Right lobe of liver (tissue), 6 donors: ENCODE measurements at places on chromosomes 13 and 19.

GRCh38 chr13:50928659-50929462 lies 19.3 kb downstream of the RNASEH2B start:
- H3K27ac ChIP-seq, result no peak overlapping the region
- no peaks in the 10 kb centered on the region for H3K4me1 ChIP-seq
- H3K4me3 ChIP-seq, result no peak overlapping the region
- H3K36me3 ChIP-seq, result no peaks in the 10 kb centered on the region
- no peak for DNase-seq
- no peaks in the 10 kb centered on the region for H3K27me3 ChIP-seq

- no peak for DNase-seq
- H3K4me3 ChIP-seq, result peak overlapping the region; percentile 66
- peaks cover 6% of the 10 kb centered on the region for H3K4me1 ChIP-seq
- no peaks in the 10 kb centered on the region for H3K27me3 ChIP-seq
Observed at GRCh38 chr19:3361384-3362216, 4.8 kb upstream of the NFIC start.

DNA sequence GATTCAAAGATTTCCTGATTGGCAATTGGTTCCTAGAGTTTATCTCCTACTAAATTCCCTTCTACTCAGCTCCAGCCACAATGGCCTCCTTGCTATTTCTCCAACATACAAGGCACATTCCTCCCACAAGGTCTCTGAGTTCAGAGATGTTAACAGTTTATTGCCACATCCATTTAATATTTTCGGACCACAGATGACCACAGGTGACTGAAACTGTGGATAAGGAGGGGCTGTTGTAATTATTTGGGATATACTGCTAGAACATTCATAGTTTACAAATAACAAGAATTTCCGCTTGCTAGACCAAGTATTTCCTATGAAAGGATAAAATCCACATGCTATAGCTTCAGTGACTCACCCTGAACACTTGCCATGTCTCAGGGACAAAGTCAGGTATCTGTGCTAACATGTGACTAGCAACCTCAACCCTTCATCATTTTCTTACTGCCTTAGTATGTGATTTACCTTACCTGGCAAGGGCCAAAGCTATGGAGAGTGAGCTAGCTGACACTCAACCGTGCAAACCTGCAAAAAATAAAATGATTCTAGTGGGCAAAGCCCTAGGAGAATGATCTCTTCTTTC lies 117.7 kb downstream of the TBC1D4 start:
- DNase-seq, result no peak
- H3K36me3 ChIP-seq, result no peaks in the 10 kb centered on the region
- no peak overlapping the region for H3K27ac ChIP-seq
- H3K27me3 ChIP-seq, result no peaks in the 10 kb centered on the region
- H3K4me3 ChIP-seq, result no peak overlapping the region
- no peaks in the 10 kb centered on the region for H3K4me1 ChIP-seq

DNA sequence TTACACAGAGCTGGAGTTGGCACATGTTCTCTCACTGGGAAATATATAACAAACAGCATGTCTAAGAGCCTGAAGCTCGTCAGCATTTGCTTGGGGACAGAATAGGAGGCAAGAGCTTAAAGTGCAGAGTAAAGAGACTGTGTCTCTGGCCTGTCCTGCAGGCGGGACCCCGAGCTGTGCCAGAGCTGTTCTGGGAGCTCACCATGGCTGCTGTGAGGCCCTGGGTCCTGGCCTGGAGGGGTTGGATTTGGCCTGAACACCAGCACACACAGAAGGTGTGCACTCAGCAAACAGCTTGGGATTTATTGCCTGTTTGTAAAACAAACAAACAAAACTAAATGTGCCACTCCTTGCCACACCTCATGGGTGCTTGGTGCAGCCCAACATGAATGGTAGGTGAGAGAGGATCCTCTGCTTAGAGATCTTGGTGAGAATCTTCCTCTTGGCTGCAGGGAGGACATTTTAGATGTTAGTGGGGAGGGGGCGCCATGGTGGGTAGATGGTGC lies 60.9 kb downstream of the ERICH6B start:
- H3K4me1 ChIP-seq, result no peaks in the 10 kb centered on the region
- no peaks in the 10 kb centered on the region for H3K27me3 ChIP-seq
- H3K4me3 ChIP-seq, result no peak overlapping the region
- H3K27ac ChIP-seq, result no peak overlapping the region
- no peak for DNase-seq
- no peaks in the 10 kb centered on the region for H3K36me3 ChIP-seq

DNA sequence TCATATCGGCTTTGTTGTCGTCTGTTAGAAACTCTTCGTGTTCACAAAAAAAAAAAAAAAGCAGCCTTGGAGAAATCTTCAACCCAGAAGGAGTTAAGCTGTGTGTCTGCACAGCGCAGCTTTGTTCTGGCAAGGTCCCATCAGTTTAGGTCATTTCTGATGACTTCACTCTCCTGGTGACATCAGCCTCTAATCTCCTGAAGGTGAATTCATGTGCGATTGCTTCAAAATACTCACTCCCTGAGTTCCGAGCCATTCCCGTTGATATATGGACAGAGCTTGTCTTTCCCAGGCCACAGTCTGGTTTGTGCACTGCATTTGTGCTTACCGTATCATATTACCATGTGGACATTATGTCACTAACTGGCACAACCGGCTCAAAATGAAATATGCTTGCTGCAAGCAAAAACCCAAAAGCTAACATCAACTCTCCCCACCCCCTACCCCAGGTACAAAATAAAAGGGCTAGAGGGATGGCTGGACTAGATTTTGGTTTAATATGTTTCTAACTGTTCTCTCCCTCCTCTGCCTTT lies 342.4 kb downstream of the KCNRG start:
- H3K27ac ChIP-seq, result peak overlapping the region; percentile 58
- DNase-seq, result peak; percentile 51
- H3K4me1 ChIP-seq, result no peaks in the 10 kb centered on the region
- H3K36me3 ChIP-seq, result no peaks in the 10 kb centered on the region
- H3K4me3 ChIP-seq, result no peak overlapping the region
- H3K27me3 ChIP-seq, result no peaks in the 10 kb centered on the region

DNA sequence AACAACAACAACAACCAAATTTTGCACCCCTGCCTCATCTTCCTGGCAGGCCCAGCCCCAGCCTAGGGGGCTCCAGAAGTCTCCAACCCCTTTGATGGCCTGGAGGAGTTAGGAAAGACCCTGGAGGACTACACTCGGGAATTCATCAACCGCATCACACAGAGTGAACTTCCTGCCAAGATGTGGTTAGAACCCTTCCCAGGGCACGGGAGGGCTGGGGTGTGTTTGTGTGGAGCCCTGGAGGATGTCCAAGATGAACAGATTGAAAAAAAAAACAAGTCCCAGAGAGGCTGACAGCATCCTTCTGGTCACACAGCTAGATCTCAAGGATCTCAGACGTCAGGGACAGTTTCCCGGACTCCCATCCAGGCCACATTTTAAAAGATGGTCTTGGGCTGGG lies 13.3 kb downstream of the APOC1 start:
- H3K4me1 ChIP-seq, result peaks cover 76% of the 10 kb centered on the region
- no peak for DNase-seq
- no peaks in the 10 kb centered on the region for H3K36me3 ChIP-seq
- H3K4me3 ChIP-seq, result no peak overlapping the region
- peak overlapping the region; percentile 85 for H3K27ac ChIP-seq

- no peak for DNase-seq
- H3K27ac ChIP-seq, result no peak overlapping the region
- no peaks in the 10 kb centered on the region for H3K36me3 ChIP-seq
- no peak overlapping the region for H3K4me3 ChIP-seq
- H3K4me1 ChIP-seq, result no peaks in the 10 kb centered on the region
Observed at GRCh38 chr19:52599241-52599640, 29.2 kb downstream of the ZNF701 start.

GRCh38 chr19:15874821-15875474 lies 22.9 kb downstream of the CYP4F2 start:
- no peak overlapping the region for H3K4me3 ChIP-seq
- H3K27ac ChIP-seq, result no peak overlapping the region
- no peaks in the 10 kb centered on the region for H3K27me3 ChIP-seq
- peaks cover 6% of the 10 kb centered on the region for H3K36me3 ChIP-seq
- no peak for DNase-seq

DNA sequence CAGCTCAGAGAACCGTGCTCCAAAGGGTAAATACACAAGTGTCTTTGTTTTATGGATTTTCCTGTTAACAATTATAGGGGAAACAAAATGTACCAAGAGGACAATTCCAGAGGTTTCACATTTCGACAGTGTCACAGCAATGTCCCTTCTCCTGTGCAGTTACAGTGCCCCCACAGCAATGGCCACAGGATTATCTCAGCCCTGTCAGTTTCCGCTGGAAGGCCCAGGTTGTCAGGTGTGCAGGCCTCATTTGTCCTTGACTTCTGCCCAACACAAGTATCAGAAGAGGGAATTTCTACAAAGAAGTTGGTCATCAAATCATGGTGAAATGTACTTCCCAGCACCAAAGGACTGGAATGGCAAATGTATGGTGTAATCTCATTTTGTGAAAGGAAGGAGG lies 11.2 kb upstream of the N4BP2L2 start:
- no peaks in the 10 kb centered on the region for H3K4me1 ChIP-seq
- no peak overlapping the region for H3K27ac ChIP-seq
- H3K36me3 ChIP-seq, result no peaks in the 10 kb centered on the region
- no peak overlapping the region for H3K4me3 ChIP-seq
- no peak for DNase-seq

DNA sequence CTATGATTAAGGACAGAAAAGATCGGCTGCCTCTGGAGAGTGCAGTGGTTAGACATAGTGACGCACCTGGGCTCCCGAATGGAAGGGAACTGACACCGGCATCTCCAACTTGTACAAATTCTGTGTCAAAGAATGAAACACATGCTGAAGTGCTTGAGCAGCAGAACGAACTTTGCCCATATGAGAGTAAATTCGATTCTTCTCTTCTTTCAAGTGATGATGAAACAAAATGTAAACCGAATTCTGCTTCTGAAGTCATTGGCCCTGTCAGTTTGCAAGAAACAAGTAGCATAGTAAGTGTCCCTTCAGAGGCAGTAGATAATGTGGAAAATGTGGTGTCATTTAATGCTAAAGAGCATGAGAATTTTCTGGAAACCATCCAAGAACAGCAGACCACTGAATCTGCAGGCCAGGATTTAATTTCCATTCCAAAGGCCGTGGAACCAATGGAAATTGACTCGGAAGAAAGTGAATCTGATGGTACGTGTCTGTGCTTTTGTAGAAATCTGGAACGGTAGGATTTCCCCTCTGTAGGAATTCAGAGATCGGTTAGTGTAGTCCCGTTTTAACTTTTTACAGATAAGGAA lies 16.9 kb downstream of the ERCC5 start:
- H3K27me3 ChIP-seq, result no peaks in the 10 kb centered on the region
- H3K4me1 ChIP-seq, result peaks cover 20% of the 10 kb centered on the region
- peaks cover 88% of the 10 kb centered on the region for H3K36me3 ChIP-seq

DNA sequence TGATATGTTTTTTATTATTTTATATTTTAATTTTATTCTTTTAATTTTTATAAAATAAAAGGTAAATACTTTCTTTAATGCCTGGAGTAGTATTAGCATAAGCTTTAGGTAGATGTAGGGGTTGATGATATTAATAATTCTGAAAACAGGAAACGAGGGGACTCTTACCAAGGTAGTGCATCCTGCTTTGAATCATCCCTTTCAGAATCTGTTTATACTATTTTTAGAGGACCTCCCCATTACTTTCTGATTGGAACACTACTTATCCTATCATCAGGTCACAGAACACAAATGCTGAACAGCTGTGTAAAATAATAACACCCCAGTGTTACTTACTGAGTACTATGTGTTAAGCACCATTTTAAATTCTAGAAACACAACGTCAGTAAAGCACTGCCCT lies 27.3 kb downstream of the COG6 start:
- H3K36me3 ChIP-seq, result no peaks in the 10 kb centered on the region
- H3K27me3 ChIP-seq, result no peaks in the 10 kb centered on the region
- H3K4me1 ChIP-seq, result no peaks in the 10 kb centered on the region
- H3K4me3 ChIP-seq, result no peak overlapping the region
- no peak overlapping the region for H3K27ac ChIP-seq

GRCh38 chr13:79389026-79389425 lies 17.0 kb downstream of the RBM26 start:
- no peak for DNase-seq
- no peak overlapping the region for H3K27ac ChIP-seq
- no peaks in the 10 kb centered on the region for H3K4me1 ChIP-seq
- no peaks in the 10 kb centered on the region for H3K36me3 ChIP-seq

- H3K27me3 ChIP-seq, result no peaks in the 10 kb centered on the region
- H3K4me3 ChIP-seq, result no peak overlapping the region
- H3K36me3 ChIP-seq, result peaks cover 62% of the 10 kb centered on the region
- no peak overlapping the region for H3K27ac ChIP-seq
- no peak for DNase-seq
- H3K4me1 ChIP-seq, result peaks cover 8% of the 10 kb centered on the region
Observed at GRCh38 chr13:98456413-98456845, 120.5 kb downstream of the STK24 start.

DNA sequence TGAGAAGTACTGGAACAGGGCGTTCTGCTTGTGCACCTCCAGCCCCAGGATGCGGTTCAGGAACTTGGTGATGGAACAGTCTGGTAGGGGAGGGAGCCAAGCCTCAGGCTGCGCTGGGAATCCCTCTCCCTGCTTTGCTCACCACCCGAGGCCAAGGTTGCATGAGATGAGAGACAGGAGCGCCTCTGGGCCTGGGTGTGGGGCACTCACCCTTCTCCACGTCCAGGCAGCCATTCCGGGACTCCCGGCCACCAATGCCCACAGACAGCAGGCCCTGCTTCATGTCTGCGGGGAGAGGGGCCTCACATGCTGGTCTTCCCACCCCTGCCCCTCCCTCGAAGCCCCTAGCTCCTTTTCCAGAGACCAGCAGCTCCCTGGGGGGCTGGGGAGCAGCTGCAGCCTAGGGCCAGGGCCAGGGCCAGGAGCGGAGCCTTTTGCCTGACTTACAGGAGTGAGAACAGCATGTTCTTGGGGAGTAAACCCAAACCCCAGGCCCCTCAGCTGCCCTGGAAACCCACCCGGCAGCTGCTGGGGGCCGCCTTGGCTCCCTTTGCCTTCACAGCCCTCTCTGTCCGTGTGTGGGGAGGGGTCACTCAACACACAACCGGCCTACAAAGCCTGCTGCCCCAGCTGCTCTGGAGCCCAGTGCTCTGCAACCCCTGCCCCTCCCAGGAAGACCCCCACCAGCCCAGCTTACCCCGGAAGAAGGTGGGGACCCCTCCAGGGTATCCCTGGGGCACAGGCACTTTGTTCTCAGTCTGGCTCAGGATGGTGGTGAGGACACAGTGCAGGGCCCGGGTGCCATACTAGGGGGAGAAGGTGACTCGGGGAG lies 7.2 kb downstream of the GPX4 start:
- DNase-seq, result no peak
- no peak overlapping the region for H3K27ac ChIP-seq
- H3K27me3 ChIP-seq, result no peaks in the 10 kb centered on the region
- H3K36me3 ChIP-seq, result peaks cover 23% of the 10 kb centered on the region

DNA sequence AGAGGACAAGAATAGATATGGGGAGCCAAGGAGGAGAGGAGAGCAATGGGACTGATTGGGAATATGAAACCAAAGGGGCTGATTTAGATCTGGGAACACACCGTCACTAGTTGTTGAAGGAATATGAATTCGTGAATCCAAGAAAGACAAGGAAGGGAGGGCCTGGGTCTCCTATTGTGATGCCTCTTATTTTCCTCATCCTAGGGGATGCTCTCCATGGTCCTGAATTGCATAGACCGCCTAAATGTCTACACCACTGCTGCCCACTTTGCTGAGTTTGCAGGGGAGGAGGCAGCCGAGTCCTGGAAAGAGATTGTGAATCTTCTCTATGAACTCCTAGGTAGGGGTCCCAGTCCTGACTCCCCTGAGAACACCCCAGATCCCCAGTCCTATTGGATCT lies 21.5 kb downstream of the RYR1 start:
- H3K4me3 ChIP-seq, result no peak overlapping the region
- H3K4me1 ChIP-seq, result no peaks in the 10 kb centered on the region
- DNase-seq, result no peak
- H3K36me3 ChIP-seq, result no peaks in the 10 kb centered on the region
